ENCODE measurements at places on chromosomes 16 and 17.

DNA sequence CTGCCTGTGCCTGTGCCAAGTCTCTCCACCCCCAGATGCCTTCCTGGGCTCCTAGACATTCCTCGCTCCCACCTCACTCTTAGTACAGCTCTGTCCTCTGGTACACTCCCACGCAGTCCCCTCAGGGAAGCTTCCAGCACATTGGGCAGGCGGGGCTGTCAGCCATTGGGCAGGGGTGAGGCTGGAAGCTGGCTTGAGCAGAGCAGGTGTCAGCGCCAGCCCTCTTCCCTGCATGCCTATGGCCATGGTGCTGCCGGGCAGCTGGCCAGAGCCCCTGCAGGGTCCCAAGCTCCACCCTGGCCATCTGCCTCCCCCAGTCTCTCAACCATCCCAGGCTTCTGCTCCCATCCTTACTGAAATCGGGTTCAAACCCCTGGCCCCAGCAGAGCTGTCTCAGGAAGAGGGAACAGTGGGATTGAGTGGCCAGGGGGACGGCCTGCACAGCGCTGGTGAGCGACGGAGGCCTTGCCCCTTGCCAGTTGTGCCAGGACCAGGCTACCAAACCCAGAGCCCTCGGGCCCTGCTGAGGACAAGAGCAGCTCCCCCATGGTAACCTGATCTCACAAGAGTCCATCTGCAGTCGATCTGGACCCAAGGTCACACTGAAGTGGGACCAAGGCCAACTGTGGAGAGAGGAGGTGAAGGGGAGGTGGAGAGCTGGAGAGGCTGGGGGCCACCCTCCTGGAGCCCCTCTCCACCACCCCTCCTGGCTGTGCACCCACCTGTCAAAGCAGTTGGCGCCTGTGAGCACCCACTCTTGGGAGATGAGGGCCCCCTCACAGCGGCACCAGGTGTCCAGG is 2.4 kb upstream of the B9D1 start:
- DNase-seq = no peak

- no peak for DNase-seq
These were observed 36.9 kb upstream of the ERN1 start for GRCh38 chr17:64166876-64167275.

GRCh38 chr17:60160829-60161501 is 11.2 kb downstream of the CA4 start:
- no peak for DNase-seq

- DNase-seq = no peak
These were observed 7.2 kb downstream of the SUPT4H1 start for GRCh38 chr17:58344791-58345157.

DNA sequence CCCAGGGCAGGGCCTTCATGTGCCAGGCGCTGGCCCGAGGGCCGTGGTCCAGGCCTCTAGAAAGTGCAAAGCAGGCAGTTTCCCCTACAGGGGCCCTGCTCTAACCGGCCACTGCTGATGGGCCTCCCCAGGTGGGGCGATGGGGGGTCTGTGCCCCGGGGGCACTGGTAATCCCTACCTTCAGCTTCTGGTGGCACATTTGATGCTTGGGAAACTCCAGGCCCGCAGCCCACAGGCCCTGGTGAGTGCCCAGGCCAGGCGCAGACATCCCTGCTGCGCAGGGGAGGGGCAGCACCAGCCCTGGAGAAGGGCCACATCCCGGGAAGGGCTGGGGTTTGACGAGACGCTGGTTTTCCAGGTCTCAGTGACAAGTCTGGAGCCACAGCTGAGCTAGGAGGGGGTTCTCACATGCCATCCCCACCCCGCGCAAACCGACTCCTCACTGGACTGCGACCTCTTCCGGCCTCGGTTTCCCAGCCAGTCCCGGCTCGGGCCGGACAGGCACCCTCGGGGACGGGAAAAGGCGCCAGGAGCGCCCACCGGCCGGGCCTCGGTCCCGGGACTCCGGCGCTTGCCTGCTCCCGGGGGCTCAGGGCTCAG is 1.6 kb downstream of the DOC2B start:
- DNase-seq = no peak

DNA sequence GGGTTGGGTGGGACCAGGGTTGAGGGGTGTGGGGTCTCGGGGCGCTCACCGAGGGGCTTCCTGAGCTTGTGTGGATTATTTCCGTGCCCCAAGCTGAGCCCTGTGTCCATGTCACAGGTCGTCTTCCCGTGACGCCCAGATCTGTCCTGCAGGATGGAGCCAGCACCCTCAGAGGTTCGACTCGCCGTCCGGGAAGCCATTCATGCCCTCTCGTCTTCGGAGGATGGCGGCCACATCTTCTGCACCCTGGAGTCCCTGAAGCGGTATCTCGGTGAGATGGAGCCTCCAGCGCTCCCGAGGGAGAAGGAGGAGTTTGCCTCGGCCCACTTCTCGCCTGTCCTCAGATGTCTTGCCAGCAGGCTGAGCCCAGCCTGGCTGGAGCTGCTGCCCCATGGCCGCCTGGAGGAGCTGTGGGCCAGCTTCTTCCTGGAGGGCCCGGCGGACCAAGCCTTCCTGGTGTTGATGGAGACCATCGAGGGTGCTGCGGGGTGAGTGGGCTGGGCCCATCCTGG is 1.0 kb downstream of the TELO2 start:
- DNase-seq = no peak
